Gastroesophageal sphincter (tissue), 4 donors: ENCODE measurements at places on chromosomes 11 and 22. TPM values are rescaled to one million over a fixed set of nuclear protein-coding genes. Genes with fewer than 3 reads are reported as not detected.

The FXYD6 gene
- total RNA-seq: 28.6 TPM

The CSRP3 gene
- 0.19 TPM for total RNA-seq

The OR52E8 gene
- total RNA-seq: not detected

The APOL1 gene
- total RNA-seq: 10.0 TPM

The MAML2 gene
- 31.8 TPM for total RNA-seq

The NCAM1 gene
- 56.3 TPM for total RNA-seq

The ZFTA gene
- total RNA-seq: 13.2 TPM

The ARHGAP20 gene
- total RNA-seq: 7.5 TPM

The PAMR1 gene
- total RNA-seq: 5.6 TPM

The TUB gene
- total RNA-seq: 19.0 TPM

The CHRDL2 gene
- total RNA-seq: 13.6 TPM

GRCh38 chr11:70546191-70546940 is 148.0 kb downstream of the CTTN start:
- H3K27me3 ChIP-seq: no peaks in the 10 kb centered on the region
- H3K36me3 ChIP-seq: no peaks in the 10 kb centered on the region
- ATAC-seq: no peak

- H3K4me3 ChIP-seq: no peak overlapping the region
- no peak for ATAC-seq
- no peak overlapping the region for H3K27ac ChIP-seq
- H3K4me1 ChIP-seq: no peaks in the 10 kb centered on the region
- no peaks in the 10 kb centered on the region for H3K36me3 ChIP-seq
- no peaks in the 10 kb centered on the region for H3K27me3 ChIP-seq
These were observed 470.5 kb downstream of the SOX6 start for GRCh38 chr11:15885854-15886253.

DNA sequence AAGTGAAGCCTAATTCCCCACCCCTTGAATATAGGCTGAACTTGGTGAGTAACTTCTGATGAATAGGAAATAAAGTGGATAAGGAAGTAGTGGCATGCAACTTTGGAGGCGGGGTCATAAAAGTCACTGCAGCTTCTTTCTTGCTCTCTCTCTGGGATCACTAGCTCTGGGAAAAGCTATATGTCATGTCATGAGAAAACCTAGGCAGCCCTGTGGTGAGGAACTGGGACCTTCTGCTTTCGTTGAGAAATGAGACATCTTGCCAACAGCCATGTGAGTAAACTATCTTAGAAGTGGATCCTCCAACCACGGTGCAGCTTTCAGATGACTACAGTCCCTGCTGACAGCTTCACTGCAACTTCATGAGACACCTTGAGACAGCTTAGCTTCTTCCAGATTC is 15.7 kb downstream of the ZNF214 start:
- H3K4me1 ChIP-seq: no peaks in the 10 kb centered on the region
- H3K27ac ChIP-seq: no peak overlapping the region
- no peaks in the 10 kb centered on the region for H3K36me3 ChIP-seq
- H3K27me3 ChIP-seq: no peaks in the 10 kb centered on the region
- no peak overlapping the region for H3K4me3 ChIP-seq
- ATAC-seq: peak; percentile 16

- H3K27me3 ChIP-seq: no peaks in the 10 kb centered on the region
- peaks cover 15% of the 10 kb centered on the region for H3K4me1 ChIP-seq
- peak overlapping the region; percentile 95 for H3K27ac ChIP-seq
- ATAC-seq: no peak
- no peaks in the 10 kb centered on the region for H3K36me3 ChIP-seq
These were observed 396 bp downstream of the NPAT start for GRCh38 chr11:108221911-108222573.

- no peak for ATAC-seq
- no peak overlapping the region for H3K4me3 ChIP-seq
- peaks cover 27% of the 10 kb centered on the region for H3K27me3 ChIP-seq
- H3K4me1 ChIP-seq: no peaks in the 10 kb centered on the region
- H3K36me3 ChIP-seq: no peaks in the 10 kb centered on the region
These were observed 10.4 kb upstream of the SEPTIN5 start for GRCh38 chr22:19703869-19704268.

- no peak overlapping the region for H3K4me3 ChIP-seq
- H3K27ac ChIP-seq: no peak overlapping the region
- ATAC-seq: no peak
- no peaks in the 10 kb centered on the region for H3K27me3 ChIP-seq
- peaks cover 100% of the 10 kb centered on the region for H3K36me3 ChIP-seq
These were observed 7.7 kb upstream of the SIPA1 start for GRCh38 chr11:65630215-65630614.

DNA sequence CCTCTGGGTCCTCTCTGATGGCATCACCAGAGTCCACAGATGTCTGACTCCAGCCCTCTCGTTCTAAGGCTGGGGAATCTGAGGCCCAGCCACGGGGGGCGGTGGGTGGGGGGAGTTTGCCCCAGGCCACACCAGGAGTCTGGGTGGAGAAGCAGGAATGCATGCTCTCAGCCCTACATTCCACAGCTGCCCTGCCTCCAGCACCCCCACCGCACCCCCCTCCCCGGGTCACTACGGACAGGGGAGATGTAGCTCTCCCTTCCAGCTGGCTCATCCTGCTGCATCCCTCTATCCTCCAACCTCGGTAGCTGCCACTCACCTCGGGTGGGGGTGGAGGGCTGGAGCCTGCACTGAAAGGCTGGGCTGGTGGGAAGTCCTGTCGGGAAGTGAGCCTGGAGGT is 2.3 kb upstream of the PVALB start:
- no peak overlapping the region for H3K27ac ChIP-seq
- ATAC-seq: no peak
- no peak overlapping the region for H3K4me3 ChIP-seq
- no peaks in the 10 kb centered on the region for H3K36me3 ChIP-seq
- peaks cover 100% of the 10 kb centered on the region for H3K27me3 ChIP-seq
- no peaks in the 10 kb centered on the region for H3K4me1 ChIP-seq

GRCh38 chr22:17570851-17571631 is 7.7 kb downstream of the SLC25A18 start:
- H3K36me3 ChIP-seq: no peaks in the 10 kb centered on the region
- peak overlapping the region; percentile 90 for H3K27ac ChIP-seq
- H3K4me3 ChIP-seq: peak overlapping the region; percentile 17
- no peaks in the 10 kb centered on the region for H3K27me3 ChIP-seq

DNA sequence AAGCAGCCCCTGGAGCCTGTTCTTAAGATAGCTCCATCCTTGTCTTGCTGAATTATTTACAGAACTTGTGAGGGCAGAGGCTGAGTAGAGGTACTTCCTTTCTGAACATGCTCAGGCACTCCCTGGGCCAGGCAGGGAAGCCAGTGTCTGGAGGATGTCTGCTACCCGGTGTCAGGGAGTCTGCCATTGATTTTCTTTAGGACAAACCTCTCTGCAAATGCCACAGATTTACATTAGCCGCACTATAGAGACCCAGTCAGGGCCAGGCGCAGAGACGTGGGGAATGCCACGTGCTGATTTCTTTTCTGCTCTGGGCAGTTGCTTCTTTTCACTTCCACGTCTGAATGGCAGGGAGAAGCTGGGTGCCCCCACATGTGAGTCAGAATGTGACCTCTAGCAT is 585.5 kb downstream of the NTM start:
- no peaks in the 10 kb centered on the region for H3K4me1 ChIP-seq
- H3K27me3 ChIP-seq: no peaks in the 10 kb centered on the region
- H3K4me3 ChIP-seq: no peak overlapping the region
- H3K27ac ChIP-seq: no peak overlapping the region
- no peaks in the 10 kb centered on the region for H3K36me3 ChIP-seq

GRCh38 chr11:46012185-46012584 is 89.7 kb downstream of the LARGE2 start:
- H3K27ac ChIP-seq: no peak overlapping the region
- H3K4me3 ChIP-seq: no peak overlapping the region
- peaks cover 4% of the 10 kb centered on the region for H3K4me1 ChIP-seq
- H3K27me3 ChIP-seq: no peaks in the 10 kb centered on the region
- no peaks in the 10 kb centered on the region for H3K36me3 ChIP-seq

- H3K4me3 ChIP-seq: no peak overlapping the region
- no peak overlapping the region for H3K27ac ChIP-seq
- no peaks in the 10 kb centered on the region for H3K4me1 ChIP-seq
- H3K36me3 ChIP-seq: no peaks in the 10 kb centered on the region
These were observed 20.8 kb downstream of the TUBGCP6 start for GRCh38 chr22:50224071-50224470.

DNA sequence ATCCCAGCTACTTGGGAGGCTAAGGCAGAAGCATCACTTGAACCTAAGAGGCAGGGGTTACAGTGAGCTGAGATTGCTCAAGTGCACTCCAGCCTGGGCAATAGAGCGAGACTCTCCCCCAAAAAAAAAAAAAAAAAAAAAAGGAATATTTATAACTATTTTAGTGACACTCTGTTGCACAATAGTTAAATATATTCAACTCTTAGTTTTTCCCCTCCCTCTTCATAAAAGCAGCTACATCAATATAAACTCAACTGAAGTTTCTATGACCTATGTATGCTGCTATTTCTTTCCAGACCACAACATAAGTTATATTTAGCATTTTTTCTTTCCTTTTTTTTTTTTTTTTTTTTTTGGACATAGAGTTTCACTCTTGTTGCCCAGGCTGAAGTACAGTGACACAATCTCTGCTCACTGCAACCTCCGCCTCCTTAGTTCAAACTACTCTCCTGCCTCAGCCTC is 19.2 kb downstream of the CELF1 start:
- H3K27ac ChIP-seq: peak overlapping the region; percentile 39
- ATAC-seq: peak; percentile 47
- H3K36me3 ChIP-seq: peaks cover 6% of the 10 kb centered on the region
- H3K4me1 ChIP-seq: peaks cover 39% of the 10 kb centered on the region
- no peaks in the 10 kb centered on the region for H3K27me3 ChIP-seq
- no peak overlapping the region for H3K4me3 ChIP-seq

GRCh38 chr11:18765554-18765953 is 26.0 kb downstream of the PTPN5 start:
- no peaks in the 10 kb centered on the region for H3K4me1 ChIP-seq
- H3K27me3 ChIP-seq: no peaks in the 10 kb centered on the region
- no peak overlapping the region for H3K4me3 ChIP-seq
- H3K36me3 ChIP-seq: no peaks in the 10 kb centered on the region
- no peak overlapping the region for H3K27ac ChIP-seq

DNA sequence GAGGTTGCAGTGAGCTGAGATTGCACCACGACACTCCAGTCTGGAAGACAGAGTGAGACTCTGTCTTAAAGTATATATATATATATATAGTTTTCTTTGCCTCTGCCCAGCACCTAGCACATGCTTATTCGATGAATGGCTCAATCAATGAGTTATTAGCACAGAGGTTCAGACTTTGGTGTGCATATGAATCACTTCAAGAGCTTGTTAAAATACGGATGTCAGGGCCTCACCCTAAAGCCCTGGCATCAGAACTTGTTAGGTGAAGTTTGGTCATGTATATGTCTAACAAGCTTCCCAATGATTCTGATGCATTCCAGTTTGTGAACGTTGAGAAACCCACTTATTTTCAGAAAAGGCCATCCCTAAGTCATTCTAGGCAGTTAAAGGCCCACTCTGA is 21.8 kb upstream of the TMEM86A start:
- H3K4me3 ChIP-seq: no peak overlapping the region
- no peak overlapping the region for H3K27ac ChIP-seq
- no peaks in the 10 kb centered on the region for H3K36me3 ChIP-seq
- no peak for ATAC-seq
- no peaks in the 10 kb centered on the region for H3K27me3 ChIP-seq
